Forelimb muscle (tissue), 1 donor: ENCODE measurements at places on chromosomes 4 and X. TPM values are rescaled to one million over a fixed set of nuclear protein-coding genes. Genes with fewer than 3 reads are reported as not detected.

- DNase-seq, result no peak
These were observed 414.9 kb upstream of the PITX2 start for GRCh38 chr4:111037591-111038360.

DNA sequence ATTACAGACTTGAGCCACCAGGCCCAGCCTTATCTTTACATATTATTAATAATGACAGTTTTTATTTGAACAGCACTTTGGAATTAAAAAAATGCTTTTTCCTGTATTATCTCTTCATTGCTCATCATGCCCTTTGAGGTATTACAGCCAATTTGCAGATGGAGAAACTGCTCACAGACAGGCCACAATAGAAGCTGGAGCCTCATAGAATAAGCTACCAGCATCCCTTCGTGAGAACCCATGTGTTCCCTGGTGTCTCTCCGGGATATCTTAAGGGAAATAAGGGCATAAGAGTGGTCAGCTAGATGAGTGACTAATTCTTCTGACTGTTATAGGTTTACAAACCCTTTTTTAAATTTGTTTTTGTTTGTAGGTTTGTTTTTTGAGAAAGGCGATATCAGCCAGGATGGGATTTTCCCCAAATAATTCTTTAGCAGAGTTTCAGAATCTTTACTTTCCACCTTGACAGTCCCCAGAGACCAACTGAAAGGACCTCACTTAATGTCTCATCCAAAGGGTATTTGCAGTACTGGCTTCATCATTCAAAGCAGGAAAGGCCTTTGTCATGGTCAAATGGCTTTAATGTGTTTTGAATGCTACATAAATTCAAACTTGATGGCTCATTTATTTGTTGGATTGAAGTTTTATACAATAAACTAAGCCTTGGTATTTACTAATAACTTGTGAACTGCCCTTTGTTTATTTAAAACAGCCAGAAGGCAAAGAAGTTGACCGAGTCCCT, 48.0 kb upstream of the SOD3 start:
- DNase-seq, result no peak

PACRGL gene
- polyA plus RNA-seq, result 11.4 TPM

DNA sequence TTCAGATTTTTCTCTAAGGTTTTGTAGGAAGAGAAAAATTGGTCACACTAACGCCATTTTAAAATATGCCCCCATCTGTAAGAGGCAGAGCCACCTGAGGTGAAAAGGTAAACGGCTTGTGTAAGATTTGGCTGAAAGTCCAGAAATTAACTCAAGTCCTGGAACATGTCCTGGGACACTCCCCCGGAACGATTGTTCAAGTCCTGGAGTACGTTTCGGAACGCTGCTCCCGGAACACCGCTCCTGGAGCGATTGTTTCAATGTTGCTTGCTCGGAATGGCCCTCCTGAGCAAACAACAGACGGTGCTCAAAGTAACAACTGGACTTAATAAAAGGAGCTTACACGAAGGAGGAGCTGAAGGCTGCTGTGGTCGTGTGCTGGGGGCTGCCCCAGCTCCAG, 796.5 kb upstream of the SLIT2 start:
- DNase-seq, result no peak

- no peak for DNase-seq
These were observed 346.0 kb upstream of the GATB start for GRCh38 chr4:152106781-152107321.

QRFPR gene
- polyA plus RNA-seq, result 1.7 TPM

PRRG1 gene
- 13.1 TPM for polyA plus RNA-seq

DNA sequence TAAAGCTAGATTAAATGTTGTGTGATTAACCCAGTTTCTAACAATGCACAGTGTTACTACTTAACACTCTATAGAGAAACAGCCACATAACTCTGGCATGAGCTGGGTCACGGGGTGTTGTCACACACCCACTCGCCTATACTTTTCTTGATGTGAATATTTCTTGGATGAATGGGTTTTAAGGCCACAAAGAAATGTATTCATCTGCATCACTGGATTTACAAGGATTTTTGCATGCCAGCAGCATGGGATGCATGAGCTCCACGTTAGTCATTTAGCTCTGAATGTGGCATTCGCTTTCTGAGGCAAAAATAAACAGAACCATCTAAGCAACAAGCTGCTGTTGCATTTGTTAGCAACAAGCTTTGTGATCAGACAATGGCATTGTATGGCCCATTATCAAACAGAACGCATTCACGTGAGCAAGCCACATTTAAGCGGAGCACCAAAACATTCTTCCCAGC, 89.7 kb downstream of the LRP2BP start:
- DNase-seq, result no peak

GRCh38 chr4:26344901-26345564, 24.2 kb downstream of the RBPJ start:
- DNase-seq, result no peak

SOWAHB gene
- 0.05 TPM for polyA plus RNA-seq

DNA sequence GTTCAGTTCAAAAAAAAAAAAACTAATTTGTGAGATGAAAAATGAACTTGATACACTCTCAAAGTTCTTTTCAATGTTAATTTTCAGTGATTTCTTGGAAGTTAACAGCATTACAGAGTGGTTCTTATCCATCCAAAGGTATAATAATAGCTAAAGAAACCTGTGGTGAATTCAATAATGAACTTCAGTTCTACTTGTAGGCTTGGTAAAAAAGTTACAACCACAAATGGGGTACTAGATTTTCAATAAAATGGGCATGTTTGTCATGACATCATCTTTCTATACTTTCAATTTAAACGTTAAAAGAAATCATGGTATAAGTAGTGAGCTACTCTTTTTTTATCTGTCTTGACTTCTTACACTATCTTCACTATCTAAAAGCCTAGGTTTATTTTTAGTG, 424.8 kb downstream of the CFAP47 start:
- no peak for DNase-seq

ERVMER34-1 gene
- polyA plus RNA-seq, result 0.38 TPM

- no peak for DNase-seq
These were observed 35.0 kb downstream of the ACOX3 start for GRCh38 chr4:8405516-8405875.

DNA sequence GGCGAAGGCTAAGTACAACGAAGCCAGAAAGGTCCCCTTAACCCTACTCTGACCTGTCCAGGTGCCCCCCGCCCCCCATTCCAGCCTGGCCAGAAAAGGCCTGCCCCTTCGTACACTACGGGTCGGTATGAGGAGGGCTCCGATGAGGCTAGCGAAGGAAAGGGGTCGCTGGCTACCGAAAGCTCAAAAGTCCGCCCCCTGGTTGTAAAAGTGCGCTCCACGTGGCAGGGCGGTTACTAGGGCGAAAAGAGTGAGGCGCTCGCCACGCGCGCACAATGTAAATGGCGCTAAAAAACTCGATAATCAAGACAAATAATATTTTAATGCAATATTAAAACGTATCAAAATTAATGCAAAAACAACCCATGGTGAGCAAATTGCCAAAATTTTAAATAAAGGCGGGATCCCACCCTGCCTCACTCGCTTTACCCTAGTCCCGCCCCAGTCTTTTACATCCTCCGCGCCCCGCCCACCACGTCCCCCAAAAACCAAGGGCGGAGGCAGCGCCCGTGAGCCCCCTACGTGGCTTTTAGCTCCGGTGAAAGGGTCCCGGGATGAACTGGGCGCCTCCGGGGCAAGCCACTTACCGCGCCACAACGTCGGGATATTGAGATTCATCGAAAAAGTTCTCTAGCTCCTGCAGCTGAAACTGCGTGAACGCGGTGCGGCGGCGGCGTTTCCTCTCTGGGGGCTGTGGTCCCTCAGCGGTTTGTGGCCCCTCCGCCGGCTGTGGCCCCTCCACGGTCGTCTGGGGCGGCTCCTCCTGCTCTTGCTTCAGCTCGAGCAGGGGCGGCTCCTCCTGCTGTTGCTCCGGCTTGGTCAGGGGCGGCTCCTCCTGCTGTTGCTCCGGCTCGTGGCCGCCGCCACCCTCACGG, 929 bp downstream of the ESX1 start:
- DNase-seq, result no peak

SPANXN3 gene
- polyA plus RNA-seq, result not detected

CORIN gene
- 1.4 TPM for polyA plus RNA-seq

ATP8A1 gene
- polyA plus RNA-seq, result 7.1 TPM

MAEA gene
- polyA plus RNA-seq, result 39.5 TPM

- no peak for DNase-seq
These were observed 25.6 kb upstream of the PLS3 start for GRCh38 chrX:115535421-115535820.

DNA sequence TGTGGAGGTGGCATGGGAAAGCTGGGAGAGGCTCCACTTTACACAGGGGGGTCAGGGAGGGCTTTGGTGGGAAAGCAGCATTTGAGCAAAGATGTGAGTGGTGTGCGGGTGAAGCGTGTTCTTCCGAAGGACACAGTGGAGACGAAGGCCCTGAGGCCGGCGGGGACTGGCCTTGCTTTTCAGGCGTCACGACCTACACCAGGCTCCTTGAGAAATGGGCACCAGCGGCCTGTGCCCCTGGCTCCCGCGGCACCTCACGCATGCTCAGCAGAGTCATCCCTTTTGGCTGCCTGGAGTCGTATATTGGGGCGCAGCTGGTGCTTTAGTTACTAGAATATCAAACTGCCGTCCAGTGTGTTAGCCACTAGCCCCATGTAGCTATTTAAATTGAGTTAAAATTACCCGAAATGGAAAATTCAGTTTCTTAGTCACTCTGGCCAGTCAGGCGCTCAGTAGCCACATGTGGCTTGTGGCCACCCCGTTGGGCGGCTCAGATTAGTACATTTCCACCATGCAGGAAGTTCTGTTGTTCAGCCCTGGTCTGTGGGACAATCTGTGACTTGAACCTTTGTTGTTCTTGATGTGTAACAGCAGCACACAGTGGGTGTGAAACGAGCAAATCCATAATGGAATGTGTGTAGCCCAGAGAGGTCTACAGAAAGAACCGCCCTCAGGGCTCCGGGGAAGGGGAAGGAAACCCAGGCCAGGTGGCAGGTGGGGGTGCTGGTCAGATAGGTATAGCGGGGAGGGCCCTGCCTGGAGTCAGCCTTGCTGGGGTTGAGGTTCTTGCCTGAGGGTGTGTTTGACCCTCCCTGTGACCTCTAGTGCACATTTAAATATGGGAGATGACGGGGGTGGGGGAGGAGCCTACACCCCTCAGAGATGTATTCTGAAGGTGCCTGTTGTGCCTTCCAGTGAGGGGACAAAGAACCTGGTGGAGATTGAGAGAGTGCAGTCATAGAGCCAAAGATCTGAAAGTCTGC, 30.4 kb downstream of the TBC1D14 start:
- DNase-seq, result no peak
